Fibroblast of skin of left quadriceps (primary cell): ENCODE measurements at places on chromosomes 3 and 15.

GRCh38 chr3:107598926-107599771 lies 76.4 kb downstream of the BBX start:
- DNase-seq, result no peak

- peak; percentile 66 for DNase-seq
Observed at GRCh38 chr15:63135804-63136203, 14.1 kb downstream of the LACTB start.

GRCh38 chr3:4734454-4734853 lies 241.3 kb downstream of the ITPR1 start:
- DNase-seq, result no peak

DNA sequence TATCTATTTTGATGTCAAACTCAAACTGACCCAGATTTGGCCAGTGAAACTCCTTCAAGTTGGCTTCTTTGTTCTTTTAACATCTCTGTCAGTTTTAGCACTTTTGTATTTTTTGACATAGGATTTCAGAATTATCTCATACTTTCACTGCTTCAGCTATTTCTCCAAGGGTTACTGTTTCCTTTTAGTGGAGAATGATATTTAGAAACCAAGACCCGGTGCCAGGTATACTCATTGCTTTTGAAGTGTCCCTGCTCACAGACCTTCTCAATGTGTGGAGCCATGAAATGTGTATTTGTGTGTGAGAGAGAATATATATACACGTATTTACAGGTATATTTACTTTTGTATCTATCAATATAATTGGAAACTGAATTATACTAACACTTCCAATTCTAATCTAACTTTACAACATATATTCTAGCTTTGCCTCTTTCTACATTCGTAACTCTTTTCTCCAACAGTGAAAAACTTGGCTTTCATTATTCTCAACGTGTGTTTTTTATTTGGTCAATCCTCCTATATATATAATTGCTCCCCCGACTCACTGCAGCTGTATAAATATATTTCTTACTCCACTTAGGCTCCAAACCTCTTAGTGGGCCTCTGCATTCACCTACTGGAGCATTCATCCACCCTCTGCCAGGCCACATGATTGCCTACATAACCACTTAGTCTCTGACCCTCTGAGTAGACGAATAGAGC lies 54.0 kb downstream of the OTOL1 start:
- no peak for DNase-seq

DNA sequence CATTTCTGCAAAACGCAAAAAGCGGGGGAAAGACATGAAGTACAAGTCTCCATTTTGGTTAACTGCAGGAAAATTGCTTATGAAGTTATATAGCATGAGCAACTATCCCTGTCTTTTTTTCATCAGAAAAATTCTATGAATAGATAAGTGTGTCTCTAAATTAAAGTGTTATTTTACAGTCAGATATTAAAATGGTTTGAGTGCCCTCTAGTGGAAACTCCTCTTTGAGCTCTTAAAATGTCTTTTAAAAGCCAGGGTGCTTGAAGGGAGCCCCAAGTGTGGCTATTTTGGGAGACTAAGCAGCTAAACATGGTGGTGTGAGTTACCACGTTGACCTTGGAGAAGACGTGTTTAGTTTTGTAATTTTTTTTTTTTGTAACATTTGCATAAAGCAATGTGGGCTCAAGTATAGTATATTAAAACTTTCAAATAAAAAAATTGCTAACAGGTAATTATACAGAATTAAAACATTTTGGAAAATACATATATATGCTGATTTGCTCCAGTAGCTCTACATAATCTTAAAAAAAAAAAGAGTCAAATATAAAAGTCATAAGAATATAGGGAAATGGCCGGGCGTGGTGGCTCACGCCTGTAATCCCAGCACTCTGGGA lies 77.2 kb downstream of the PPP2R3A start:
- peak; percentile 48 for DNase-seq

GRCh38 chr3:100370756-100371155 lies 30.1 kb downstream of the TOMM70 start:
- no peak for DNase-seq

- no peak for DNase-seq
Observed at GRCh38 chr3:43181202-43181821, 75.4 kb upstream of the POMGNT2 start.

GRCh38 chr3:42961633-42962032 lies 17.5 kb upstream of the GASK1A start:
- DNase-seq, result peak; percentile 15

GRCh38 chr3:43582866-43583265 lies 38.9 kb downstream of the ANO10 start:
- DNase-seq, result no peak

- no peak for DNase-seq
Observed at GRCh38 chr3:122077293-122078234, 22.4 kb downstream of the CD86 start.

DNA sequence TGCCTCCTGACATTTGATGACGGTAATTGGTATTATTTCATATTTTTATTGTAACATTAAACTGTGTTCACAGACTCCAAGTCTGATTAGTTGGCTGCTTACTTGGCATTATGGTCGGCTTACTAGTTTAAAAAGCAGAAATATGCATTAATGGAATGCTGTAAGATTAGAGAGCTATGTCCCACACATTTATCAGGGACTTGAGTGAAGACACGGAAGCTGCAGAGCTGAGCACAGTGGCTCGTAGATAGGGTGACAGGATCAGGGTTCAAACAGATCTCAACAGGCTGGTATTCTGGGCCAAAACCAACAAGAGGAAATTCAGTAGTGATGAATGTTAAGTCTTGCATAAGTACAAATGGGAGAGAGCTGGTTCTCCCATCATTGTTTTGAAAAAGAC lies 113.8 kb downstream of the ADAMTSL3 start:
- no peak for DNase-seq

DNA sequence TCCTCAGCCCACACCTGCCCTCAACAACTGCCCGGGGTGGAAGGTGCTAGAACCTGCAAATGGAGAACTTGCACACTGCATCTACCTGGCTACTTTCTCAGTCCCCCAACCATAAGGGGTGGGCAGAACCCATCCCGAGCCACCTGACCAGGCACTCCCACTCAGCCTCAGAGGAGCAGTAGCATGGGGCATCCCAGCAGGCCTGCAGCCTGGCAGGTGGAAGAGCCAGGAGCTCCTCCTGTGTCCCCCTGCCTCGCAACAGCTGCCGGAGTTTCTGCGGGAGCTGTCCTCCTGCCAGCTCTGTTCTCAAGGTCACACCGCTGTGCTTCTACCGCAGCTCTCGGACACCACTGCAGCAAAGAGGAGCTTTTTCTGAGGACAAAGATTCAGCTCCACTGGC lies 27.5 kb downstream of the RAB6B start:
- no peak for DNase-seq

- DNase-seq, result no peak
Observed at GRCh38 chr15:79025201-79025600, 65.4 kb downstream of the RASGRF1 start.

- DNase-seq, result no peak
Observed at GRCh38 chr3:142574665-142575064, 3.9 kb downstream of the ATR start.

GRCh38 chr15:65391732-65392131 lies 13.9 kb upstream of the IGDCC3 start:
- DNase-seq, result no peak

- no peak for DNase-seq
Observed at GRCh38 chr3:71162221-71162620, 421.3 kb downstream of the FOXP1 start.

DNA sequence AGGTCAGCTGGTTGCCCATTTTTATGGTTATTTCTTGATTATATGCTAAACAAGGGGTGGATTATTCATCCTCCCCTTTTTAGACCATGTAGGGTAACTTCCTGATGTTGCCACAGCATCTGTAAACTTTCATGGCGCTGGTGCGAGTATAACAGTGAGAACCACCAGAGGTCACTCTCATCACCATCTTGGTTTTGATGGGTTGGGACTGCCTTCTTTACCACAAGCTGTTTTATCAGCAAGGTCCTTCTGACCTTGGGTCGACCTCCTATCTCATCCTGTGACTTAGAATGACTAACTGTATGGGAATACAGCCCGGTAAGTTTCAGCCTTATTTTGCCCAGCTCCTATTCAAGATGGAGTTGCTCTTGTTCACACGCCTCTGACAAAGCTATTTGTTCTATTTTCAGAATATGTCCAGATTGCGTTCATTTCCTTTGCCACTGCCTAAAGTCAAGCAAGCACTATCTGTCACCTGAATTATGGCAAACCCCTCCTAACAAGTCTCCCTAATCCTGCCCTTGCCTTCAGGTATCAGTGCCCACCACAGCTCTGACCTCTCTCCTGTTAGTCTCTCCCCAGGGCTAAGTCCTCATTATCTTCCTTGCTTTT lies 308.5 kb downstream of the ROBO2 start:
- no peak for DNase-seq

- DNase-seq, result no peak
Observed at GRCh38 chr3:48464713-48465221, 18.2 kb downstream of the ATRIP start.

DNA sequence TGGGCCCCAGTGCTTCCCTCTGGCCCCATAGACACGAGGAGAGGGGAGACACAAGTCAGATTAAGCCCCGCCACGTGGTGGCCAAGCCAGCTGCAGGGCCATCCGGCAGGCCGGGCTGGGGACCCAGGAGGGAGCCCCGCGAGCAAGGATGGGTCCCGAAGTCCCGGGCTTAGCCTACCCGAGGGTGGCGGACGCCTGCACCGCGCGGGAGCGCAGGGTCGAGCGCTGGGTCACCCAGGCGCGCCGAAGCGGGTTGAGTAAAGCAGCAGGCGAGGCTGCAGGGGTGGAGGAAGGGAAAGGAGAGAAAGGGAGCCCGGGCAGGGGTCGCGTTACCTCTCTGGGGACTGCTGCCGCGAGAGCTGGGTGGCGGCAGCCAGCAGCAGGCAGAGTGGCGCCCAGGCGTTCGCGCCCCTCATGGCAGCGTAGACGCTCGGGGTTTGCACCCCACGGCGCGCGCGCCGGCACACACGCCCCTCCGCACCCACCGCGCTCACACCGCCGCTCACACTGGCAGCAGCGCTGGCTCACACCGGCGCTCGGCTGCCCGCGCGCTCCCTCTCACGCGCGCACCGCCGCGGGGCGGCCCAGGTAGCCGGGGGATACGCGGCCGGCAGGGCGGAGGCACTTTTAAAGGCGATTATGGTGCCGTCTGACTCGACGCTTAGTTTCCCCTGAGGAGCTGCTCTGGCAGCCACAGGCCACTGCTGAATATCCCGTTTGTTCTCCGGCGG lies at the start of gene PCOLCE2:
PCOLCE2 (minus strand) TSS at position 603 of the 731 bp plus-strand sequence; CDS start at position 416, 187 bp downstream.
- DNase-seq, result no peak

- no peak for DNase-seq
Observed at GRCh38 chr3:182709306-182709705, 84.0 kb upstream of the ATP11B start.

DNA sequence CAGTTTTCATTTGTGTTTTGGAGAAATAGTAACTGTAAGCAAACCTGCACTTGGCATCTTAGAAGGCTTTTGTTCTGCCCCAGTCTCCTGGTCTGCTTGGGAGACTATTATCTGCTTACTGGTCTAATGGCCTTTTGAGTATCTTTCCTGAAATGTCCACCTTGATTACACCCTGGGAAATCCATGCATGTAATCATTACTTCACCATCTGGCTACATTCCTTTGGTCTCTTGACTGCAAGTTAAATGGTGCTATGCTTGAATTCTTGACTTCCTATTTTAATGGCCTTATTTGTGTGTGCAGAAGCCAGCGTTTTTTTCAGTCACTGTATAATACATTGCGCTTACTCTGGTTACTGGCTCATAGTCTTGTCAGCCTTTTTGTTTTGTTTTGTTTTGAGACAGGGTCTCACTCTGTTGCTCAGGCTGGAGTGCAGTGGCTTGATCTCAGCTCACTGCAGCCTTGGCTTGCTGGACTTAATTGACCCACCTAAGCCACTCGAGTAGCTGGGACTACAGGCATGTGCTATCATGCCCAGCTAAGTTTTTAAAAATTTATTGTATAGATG lies 30.0 kb downstream of the CHD2 start:
- DNase-seq, result peak; percentile 20

- DNase-seq, result no peak
Observed at GRCh38 chr3:15591242-15591641, 10.1 kb downstream of the HACL1 start.

- DNase-seq, result no peak
Observed at GRCh38 chr3:197234947-197235914, 63.2 kb downstream of the DLG1 start.

GRCh38 chr3:81452418-81452817 lies 309.0 kb downstream of the GBE1 start:
- peak; percentile 13 for DNase-seq

DNA sequence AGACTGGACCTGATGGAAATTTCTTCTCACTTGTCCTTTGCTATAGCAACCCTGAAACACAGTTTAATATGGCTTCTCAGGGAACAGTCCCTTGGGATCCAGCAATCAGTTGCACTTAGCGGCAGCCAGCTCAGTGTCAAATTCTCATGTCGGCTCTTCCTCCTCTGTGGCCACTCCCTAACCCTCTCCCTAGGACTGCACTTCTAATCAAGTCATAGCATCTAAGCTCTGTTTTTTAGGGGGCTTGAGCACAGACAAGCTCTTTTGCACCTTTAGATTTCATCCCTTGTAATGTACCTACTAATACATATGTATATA lies 250.5 kb upstream of the TLE3 start:
- DNase-seq, result no peak

- DNase-seq, result no peak
Observed at GRCh38 chr3:194787650-194788049, 102.0 kb downstream of the FAM43A start.

GRCh38 chr3:101939361-101940049 lies 90.2 kb downstream of the NFKBIZ start:
- DNase-seq, result no peak

GRCh38 chr15:52778457-52778856 lies 11.7 kb downstream of the ONECUT1 start:
- no peak for DNase-seq

DNA sequence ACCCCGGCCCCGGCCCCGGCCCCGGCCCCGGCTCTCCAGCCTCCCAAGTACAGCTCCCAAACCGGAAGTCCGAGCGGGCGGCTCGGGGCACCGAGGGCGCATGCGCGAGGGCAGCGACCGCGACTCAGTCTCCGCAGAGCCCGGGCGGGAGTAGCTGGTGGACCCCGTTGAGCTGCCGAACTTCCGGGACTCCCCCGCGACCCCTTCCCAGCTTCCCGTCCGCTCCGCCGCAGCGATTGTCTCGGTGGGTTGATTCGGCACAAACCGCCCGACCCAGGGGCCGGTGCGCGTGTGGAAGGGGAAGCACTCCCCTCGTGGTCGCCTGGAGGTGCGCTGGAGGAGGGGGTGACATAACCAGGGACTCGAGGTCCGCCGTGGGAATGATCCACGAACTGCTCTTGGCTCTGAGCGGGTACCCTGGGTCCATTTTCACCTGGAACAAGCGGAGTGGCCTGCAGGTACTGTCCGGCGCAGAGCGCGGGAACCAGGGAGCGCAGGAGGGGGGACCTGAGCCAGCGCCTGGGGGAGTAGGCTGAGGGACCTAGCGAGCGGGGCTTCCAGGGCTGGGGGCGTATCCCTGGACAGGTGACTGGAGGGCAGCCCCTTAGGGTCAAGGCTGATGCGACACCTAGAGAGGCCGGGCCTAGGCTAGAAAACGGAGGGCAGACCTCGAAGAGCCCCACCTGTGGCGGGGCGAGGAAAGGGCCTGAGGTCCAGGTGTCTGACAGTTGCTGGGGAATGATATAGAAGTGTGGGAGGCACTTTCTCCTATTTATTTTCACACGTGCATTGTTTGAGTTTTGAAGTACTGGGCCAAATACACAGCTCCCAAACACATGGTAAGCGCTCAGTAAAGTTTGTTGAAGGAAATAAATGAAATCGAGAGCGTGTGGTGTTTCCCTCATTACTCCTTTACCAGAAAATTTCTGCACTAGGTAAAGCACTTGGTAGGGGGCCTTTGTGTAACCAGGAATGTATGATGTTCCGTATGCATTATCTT lies at the start of the genes TUBGCP4 and ZSCAN29:
TUBGCP4 (plus strand) TSS at position 127 of the 1,000 bp plus-strand sequence; CDS start at position 381, 254 bp downstream.
ZSCAN29 (minus strand) TSS at position 69 of the 1,000 bp plus-strand sequence. CDS start 1,130 bp downstream, outside the sequence.
- peak; percentile 52 for DNase-seq

GRCh38 chr3:49248840-49249227 lies 28.2 kb downstream of the C3orf62 start:
- DNase-seq, result no peak

- DNase-seq, result no peak
Observed at GRCh38 chr3:105800320-105800719, 68.5 kb downstream of the CBLB start.
